HuH-7.5 (cell line): ENCODE measurements at places on chromosomes 3 and 15.
A peak's percentile ranks its signal among the peaks of the same experiment; 100 is the strongest.

GRCh38 chr15:77180757-77181156, 109.8 kb upstream of the TSPAN3 start:
- DNase-seq, result no peak

DNA sequence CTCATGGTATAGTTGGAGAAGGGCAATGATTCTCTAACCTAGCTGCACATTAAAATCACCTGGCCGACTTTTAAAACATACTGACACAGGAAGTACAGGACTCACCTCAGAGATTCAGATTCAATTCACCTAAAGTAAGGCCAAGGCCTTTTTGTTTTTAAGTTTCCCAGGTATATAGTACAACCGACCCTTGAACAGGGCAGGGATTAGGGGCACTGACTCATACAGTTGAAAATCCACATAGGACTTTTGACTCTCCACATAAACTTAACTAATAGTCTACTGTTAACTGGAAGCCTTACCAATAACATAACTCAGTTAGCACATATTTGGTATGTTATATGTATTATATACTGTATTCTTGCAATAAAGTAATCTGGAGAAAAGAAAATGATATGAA, 129.5 kb upstream of the ABI3BP start:
- DNase-seq, result no peak

- DNase-seq, result peak; percentile 11
Measured at GRCh38 chr3:29440413-29441305, 159.8 kb downstream of the RBMS3 start.

GRCh38 chr3:183307749-183308148, 54.7 kb downstream of the B3GNT5 start:
- DNase-seq, result no peak

DNA sequence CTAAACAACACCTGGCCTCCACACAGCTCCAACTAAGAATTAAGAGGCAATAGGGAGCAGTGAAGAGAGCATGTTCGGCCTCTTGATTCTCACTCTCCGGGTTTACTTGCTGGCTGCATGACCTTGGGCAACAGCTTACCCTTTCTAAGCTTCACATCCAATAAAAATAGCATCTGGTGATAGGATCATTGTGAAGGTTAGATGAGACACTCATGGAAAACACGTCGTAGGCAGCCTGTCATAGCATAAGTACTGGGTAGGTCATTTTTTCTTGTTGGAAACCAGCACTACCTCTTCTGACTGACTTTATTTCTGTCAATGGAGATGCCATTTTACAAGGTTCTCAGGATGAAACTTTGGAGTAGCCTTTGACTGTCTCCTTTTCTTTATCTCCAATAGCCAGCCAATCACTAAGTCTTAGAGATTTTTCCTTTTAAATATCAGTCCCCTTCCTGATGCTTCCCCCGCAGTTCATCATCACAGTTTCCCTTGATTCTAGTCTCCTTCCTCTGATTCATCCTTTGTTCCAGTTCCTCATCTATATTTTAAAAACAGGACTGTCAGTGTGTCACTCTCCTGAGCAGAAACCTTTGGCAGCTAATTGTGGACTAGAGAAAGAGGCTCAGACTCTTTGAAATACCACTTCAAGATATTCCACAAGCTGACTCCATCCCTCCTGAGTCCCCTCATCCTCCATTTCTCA, 271.5 kb downstream of the SLC9A9 start:
- DNase-seq, result no peak

GRCh38 chr15:66004618-66005262, 135.4 kb downstream of the RAB11A start:
- peak; percentile 88 for DNase-seq

- no peak for DNase-seq
Measured at GRCh38 chr3:175222356-175222755, 363.2 kb downstream of the NAALADL2 start.

- no peak for DNase-seq
Measured at GRCh38 chr15:63905131-63905530, 71.4 kb upstream of the HERC1 start.

- DNase-seq, result no peak
Measured at GRCh38 chr15:28992336-28992864, 106.6 kb downstream of the APBA2 start.

DNA sequence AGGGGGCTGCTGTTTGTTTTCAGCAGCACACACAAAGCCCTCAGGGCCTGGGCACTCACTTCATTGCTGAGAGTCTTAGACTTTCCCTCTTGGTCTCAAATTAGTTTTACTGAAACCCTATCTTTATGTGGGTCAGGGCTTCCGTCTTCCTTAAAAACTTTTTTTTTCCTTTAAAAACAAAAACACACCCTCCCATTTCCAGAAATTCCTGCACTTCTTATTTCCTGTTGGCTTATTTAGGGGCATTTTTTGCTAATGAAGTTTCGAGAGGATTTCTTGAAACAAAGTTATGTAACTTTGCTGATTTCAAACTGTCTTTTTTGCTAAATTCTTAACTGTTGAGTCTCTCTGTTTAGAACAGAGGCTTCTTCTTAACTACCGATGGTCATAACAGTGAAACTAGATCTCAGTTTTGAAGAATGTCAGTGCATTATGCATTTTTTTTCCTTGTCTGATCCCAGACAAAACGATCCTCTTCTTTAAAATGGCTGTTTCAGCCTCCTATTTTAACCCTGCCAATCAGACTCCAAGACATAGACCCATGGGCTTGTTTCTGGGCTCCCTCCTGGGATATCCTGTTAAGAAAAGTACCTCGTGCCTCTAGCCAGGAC, 23.3 kb downstream of the ANAPC13 start:
- DNase-seq, result no peak

- DNase-seq, result no peak
Measured at GRCh38 chr3:168612671-168613070, 516.9 kb upstream of the GOLIM4 start.

DNA sequence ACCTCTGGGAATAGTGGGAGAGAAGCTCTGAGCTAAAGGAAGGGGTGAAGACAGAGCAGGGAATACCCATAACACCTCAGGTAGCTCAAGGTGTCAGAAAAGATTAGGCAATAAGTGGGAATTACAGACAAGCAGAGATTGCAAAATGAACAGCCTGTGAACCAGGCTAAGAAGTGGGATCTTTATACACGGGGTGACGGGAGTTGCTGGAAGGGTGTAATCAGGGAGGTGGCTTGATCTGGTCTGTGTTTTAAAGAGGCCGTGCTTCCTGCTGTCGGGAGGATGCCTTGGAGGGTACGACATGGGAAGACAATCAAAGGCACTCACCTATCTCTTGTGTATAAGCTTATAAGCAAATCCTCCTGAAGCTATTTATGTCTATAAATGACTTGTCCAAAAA, 216.3 kb downstream of the CLSTN2 start:
- DNase-seq, result no peak

GRCh38 chr3:50674349-50675178, at the start of gene DOCK3:
Gene DOCK3 (plus strand): TSS chr3:50674927. CDS start chr3:50675264, 337 bp downstream.
- peak; percentile 64 for DNase-seq

- DNase-seq, result no peak
Measured at GRCh38 chr3:110576960-110577359, 494.7 kb upstream of the NECTIN3 start.

GRCh38 chr3:162641907-162642306, 1145.3 kb downstream of the OTOL1 start:
- no peak for DNase-seq
